ENCODE measurements at places on chromosomes 12 and 14.

- DNase-seq: no peak
These were observed 31.9 kb downstream of the VRTN start for GRCh38 chr14:74380172-74380571.

GRCh38 chr14:57293866-57294837 is 25.4 kb downstream of the AP5M1 start:
- DNase-seq: no peak

DNA sequence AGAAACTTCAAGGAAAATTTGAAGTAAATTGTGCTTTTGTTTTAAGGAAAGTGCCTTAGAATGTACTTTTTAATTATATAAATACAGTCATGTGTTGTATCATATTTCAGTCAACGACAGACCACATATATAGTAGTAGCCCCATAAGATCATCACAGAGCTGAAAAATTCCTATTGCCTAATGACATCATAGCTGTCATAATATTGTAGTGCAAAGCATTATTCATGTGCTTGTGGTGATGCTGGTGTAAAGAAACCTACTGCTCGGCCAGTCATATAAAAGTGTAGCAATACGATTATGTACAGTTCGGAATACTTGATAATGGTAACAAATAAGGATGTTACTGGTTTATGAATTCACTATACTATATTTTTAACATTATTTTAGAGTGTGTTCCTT is 198.9 kb upstream of the SLC16A7 start:
- DNase-seq: no peak

DNA sequence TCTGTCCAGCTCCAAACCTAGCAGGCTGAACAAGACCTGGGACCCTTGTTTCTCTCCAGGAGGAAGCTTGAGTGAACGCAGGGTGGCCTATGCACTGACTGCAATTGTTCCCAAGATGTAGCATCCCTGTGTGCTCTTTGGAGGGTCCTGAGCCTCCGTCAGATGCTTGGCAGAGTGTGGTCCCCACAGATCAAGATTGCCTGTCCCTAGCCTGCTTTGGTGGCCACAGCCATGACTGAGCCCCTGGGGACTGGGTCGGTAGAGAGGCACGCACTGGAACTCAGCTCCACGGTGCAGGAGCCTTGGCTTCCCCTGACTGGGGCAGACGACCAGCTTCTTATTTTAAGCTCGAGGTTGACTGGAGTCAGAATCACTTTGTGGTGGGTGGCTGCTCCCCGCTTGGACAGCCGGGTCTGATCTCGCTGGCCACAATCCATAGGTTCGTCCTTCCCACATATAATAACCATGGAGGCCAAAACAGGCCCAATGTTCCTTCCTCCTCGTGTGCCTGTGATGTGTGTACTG is 97.8 kb downstream of the LGMN start:
- DNase-seq: no peak

- DNase-seq: no peak
These were observed 29.2 kb upstream of the SEL1L start for GRCh38 chr14:81562818-81563217.

DNA sequence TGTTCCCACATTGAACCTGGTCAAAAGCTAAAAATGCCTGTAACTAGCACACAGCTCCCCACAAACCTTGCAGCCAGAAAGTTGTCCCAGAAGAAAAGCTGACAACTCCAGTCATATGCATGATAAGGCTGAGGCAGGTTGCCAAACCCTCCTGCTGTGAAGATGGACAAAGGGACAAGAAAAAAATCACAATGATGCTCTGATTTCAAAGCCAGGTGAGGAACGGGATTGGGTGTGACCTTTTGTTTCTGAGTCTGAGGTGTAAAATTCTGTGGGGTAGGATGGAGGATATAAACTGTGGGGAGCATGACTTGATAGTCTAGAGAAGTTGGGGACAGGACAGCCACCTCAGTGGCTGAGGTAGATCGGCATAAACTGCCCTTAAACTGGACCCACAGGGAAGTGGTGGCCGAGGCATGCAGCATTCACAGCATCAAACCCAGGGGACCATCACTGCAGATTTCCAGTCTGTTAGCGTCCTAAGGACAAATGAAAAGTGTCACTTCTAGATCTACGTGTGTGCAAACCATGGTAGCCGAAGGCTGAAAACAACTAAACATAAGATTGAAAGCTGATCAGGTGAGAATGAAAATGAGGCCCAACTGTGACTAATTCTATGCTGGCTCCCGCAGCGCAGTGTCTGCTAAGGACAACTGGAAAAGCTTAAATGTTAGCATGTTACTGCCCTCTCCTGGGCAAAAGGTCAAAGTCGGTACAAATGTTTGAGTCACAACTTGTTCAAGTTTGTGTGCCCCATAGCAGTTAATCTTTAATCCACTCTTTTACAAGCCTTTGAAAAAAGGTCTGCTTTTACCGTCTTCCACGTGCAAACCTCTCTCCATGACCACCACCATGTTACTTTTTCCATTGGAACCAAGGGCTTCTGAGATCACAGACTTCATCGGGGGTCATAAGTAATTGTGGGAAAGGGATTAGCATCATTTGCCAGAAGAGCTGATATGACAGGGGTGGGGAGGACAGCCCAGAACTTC is 39.8 kb downstream of the GRIN2B start:
- DNase-seq: no peak

GRCh38 chr12:111035578-111036301 is 115.4 kb upstream of the MYL2 start:
- DNase-seq: no peak

- DNase-seq: peak; percentile 31
These were observed 1054.3 kb downstream of the VRK1 start for GRCh38 chr14:97851428-97851995.

GRCh38 chr12:1357171-1357570 is 237.2 kb downstream of the FBXL14 start:
- no peak for DNase-seq

DNA sequence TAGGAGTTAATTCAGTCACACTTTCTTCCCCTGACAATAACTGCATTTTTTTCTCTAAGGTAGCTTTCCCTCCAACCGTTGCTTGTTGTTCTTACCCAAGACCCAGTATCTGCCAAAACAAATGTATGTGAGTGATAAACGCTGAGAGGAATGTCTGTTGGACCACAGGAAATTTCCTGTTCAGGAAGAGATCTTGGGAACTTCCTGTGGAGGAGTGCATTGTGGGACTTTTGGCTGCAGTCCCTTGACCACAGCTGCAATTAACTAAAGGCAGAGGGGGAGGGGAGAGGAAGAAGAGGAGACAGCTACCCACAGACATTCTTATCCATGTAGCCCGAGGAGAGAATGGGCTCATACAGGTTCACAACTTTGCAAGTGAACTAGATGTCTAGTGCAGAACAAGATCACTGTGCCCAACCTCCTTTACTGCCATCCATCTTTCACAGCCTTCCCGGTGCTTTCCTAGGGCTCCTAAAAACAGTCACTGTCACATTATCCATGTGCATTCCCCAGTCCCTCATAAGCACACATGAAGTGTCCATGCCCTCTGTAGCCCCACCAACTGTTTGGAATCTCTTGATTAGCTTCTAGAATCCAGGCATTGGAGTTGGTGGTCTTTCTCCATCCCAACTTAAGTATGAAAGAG is 149.5 kb downstream of the ETV6 start:
- DNase-seq: no peak

- DNase-seq: no peak
These were observed 8.2 kb upstream of the RNASE9 start for GRCh38 chr14:20569066-20569465.

GRCh38 chr14:89576145-89576927 is 159.3 kb upstream of the FOXN3 start:
- no peak for DNase-seq

DNA sequence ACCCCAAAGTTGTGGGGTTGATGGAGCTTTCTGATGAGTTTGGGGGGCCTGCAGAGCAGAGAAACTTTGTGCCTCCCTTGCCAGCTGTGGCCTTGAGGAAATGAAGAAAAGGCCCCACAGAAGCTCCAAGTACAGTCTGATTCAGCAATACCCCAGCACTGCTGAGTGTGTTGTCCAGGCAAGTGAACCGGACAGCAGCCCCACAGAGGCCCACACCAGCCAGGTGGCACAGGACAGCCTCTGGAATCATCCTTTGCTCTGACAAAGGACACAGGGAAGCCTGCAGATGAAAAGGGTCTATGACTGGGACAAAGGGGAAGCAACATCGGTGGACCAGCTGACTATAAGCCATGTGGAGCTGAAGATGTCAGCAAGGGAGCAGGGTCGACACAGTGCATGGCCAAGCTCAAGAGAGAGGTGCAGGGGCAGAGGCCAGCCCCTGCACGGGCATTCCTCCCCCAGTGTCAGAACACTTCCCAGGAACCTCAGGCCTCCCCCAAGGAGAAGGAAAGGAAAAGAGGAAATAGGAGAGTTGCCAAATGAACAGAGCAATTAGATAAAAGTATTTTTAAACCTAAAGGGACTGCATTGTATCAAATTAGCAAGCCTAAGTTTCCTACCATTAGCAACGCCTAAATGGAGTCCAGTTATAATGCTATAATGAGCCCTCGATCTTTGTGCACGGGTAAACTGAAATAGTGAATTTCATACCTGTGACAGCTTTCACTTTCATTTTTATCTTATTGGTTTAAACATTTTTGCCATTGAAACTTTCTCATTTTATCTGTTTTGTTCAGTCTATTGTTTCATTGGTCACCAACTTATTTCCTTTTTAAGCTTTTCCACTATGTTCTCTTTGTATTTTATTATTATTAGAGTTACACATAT is 46.3 kb upstream of the PTGDR start:
- DNase-seq: no peak

- no peak for DNase-seq
These were observed 112.8 kb downstream of the EGLN3 start for GRCh38 chr14:33837943-33838683.

DNA sequence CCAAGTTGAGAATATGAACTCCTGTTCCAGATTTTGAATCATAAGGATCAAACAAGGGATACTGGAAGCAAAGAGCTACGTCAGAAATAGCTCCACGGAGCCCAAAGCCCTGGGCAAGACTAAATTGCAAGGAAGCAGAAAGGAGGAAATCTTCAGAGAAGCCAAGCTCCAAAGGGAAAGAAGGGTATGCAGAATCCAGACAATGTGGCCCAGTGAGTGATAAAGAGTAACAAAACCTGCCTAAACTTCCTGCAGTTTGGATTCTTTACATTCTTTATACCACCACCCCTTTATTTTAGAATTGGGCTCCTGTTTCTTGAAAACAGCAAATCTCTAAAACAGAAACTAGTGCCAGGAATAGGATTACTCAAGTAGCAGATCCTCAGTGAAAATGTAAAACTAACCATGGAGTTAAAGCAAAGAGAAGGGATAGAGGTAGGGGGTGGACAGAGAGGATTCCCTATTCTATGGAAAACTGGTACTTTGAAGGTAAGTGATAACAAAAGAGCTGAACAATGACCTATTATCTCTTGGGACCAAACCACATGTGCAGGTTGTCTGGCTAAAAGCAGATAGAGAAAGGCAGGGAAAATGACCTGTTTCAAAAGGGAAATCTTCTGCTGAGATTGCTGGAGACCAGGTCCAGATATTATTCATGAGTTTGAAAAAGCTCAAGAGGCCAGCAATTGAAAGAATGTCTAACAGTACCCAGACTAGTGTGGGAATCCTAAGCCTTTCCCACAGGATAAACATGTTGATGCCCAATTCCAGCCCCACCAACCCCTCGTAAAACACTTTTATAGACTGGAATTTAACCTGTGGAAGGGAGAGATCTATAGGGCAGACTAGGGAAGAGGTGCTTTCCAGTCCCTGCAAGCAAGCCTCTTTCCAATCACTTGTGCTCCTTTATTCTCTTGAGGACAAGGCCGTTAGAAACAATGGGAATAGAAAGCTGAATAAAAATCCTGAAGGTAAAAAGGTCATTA is 24.5 kb downstream of the MBIP start:
- DNase-seq: no peak

- no peak for DNase-seq
These were observed 75.1 kb upstream of the ST8SIA1 start for GRCh38 chr12:22409377-22410164.

DNA sequence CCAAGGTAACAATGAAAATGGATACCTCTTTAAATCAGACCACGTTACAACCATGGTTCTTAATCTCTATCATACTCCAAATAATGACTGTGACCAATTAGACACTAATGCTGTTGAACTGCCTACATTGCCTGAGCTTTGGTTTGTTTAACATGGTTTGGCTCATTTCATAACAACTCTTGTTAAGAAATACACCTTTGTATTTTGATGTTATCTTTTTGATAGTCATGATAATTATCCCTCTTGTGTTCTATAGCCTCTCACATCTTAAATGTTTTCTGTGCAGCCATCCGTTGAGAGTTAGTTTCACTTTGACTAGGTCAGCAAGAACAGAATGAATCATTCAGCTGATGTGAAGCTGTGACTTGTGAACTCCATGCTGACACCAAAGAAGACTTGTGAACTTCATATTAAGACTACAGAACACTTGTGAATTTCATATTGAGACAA is 75.5 kb upstream of the RERGL start:
- no peak for DNase-seq

GRCh38 chr12:62761658-62762057 is 173.3 kb downstream of the PPM1H start:
- DNase-seq: no peak

- DNase-seq: no peak
These were observed 63.1 kb downstream of the C14orf132 start for GRCh38 chr14:96102081-96102856.

DNA sequence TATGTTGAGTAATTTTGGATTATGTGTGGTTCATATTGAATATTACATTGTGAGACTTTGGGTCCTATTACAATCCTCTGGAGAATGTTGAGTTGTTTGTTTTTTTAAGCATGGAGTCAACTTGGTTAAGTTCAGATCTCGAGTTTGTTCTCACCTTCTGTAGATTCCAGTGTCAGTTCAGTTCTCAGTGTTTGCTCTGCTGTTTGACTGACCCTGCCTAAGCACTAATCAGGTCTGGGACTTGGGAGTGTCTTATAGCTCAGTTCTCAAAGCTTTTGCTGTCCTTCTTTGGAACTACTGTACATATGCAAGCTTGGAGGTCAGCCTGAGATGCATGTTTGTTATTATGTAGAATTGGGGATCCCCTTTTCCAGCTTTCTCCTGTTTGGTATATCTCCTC is 63.1 kb downstream of the DIP2B start:
- no peak for DNase-seq

- DNase-seq: no peak
These were observed 81.0 kb downstream of the DUSP16 start for GRCh38 chr12:12481631-12482030.

GRCh38 chr14:99688210-99688581 is 4.1 kb downstream of the CYP46A1 start:
- no peak for DNase-seq

- DNase-seq: no peak
These were observed 5.4 kb downstream of the MARK3 start for GRCh38 chr14:103390605-103391004.

GRCh38 chr12:96170328-96170727 is 23.8 kb upstream of the ELK3 start:
- DNase-seq: no peak

GRCh38 chr12:26768611-26769603 is 64.1 kb downstream of the ITPR2 start:
- no peak for DNase-seq

- DNase-seq: no peak
These were observed 177.6 kb upstream of the LMNTD1 start for GRCh38 chr12:25730489-25731349.

Measured in caudate nucleus (tissue), 63 donors.